SJSA1 (cell line): ENCODE measurements at places on chromosomes 3 and 15.

DNA sequence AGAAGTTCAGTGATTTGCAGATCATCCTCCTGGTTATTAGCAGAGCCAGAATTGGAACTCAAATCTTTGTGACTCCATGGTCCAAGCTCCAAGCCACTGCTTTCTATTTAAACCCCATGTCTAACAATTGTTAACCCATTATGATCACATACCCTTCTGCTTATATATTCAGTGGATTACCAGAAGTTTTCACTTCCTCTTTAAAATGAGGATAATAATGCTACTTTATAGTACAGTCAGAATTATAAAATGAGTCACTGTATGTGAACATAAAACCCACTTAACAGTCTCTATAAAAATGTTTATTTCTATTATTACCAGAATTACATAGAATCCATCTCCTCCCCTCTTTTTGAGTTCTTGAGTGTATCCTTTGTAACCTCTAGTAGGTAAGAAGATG, 550.7 kb upstream of the DPPA4 start:
- DNase-seq = no peak

- DNase-seq = peak; percentile 57
These were observed 16.0 kb upstream of the EID1 start for GRCh38 chr15:48861813-48862431.

GRCh38 chr3:39497753-39498152, 30.3 kb downstream of the MOBP start:
- DNase-seq = no peak

DNA sequence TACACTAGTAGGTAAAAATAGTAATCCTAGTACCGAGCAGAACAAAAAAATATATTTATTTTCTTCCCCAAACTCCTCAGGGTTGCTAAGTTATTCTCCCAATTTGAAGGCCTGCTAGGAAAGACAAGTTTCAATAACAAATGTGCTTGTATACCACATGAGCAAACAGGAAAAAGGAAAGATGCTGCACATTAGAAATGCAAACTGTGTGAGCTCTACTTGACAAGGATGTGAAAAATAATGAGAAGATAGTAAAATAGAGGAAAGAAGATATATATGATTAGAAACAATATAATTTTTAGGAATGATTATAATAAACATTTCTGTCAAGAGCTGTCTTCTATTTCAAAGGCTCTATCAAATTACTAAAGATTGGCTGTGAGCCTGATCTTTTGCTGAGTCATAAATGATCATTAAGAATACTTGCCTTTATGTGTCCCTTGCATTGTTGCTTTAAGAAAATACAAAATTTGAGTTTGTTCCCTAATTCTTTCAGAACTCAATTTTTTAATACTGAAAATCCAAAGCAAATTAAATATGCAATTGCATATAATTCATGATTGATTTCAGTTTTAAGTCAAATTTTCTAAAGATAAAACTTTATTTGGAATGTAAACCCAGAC, 174.2 kb downstream of the NEK10 start:
- DNase-seq = no peak

- DNase-seq = no peak
These were observed 54.8 kb downstream of the LYZL4 start for GRCh38 chr3:42355612-42356011.

GRCh38 chr3:52552089-52552488, 15.7 kb downstream of the UQCC5 start:
- DNase-seq = no peak

DNA sequence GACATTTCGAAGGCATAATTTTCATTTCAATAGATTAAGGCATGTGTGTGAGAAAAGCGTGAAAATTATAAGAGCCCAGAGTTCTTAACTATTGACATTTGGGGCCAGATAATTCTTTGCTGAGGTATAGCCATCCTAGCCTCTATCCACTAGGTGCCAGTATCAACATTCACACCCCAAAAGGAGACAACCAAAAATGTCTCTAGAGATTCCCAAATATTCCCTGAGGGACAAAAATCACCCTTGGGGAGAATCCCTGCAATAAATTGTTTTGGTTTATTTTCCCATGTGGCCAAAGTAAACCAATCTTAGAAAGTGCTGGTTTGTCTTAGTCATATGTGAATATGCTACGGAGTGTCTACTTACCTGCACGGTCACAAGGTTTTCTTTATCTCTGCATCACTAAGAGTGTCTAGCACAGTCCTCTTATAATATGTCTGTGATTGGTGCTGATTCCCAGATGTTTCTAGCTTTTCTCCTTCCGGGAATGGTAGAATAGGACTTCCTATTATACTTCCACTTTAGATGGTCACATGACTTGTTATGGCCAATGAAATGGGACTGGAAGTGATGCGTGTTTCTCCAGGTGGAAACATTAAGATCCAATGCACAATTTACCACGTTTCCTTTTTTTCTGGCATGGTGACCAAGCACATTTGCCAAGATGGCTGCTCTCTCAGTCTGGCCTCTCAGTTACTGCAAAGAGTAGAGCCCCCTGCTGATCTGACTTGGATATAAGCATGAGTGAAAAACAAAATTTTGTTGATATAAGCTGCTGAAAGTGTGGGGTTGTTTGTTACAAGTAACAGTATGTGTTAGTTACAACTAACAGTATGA, 8.0 kb upstream of the KBTBD8 start:
- no peak for DNase-seq

DNA sequence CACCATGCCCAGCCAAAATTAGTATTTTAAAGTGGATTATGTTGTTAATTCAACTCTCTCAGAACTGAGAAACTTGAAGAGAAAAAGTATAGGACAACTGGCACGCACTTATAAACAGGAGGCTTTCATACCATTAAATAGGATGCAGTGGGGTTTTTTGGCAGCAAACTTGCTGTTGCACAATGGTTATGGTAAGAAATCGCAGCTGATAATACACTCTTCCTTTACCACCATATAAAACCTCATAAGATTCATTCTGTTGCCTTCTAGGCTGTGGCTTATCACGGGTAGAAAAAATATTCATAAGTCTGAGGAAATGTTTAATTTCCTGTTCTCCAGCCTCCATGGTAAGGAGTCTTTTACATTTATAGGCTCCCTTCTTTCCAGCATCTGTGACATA, 95.3 kb downstream of the TMCO5A start:
- DNase-seq = no peak

DNA sequence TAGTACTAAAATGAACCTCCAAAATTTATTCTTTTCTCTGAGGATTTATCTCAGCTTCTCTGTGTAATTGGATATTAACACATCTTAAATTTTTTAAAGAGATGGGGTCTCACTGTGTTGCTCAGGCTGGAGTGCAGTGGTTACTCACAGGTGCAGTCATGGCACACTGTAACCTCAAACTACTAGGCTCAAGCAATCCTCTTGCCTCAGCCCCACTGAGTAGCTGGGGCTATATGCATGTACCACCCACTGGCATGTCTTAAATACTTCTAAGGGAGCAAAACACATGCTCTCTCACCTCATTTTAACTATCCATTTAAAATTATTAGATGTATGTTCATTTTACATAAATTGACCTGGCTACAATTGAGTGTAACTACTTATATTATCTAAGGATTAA, 11.3 kb upstream of the TMEM87A start:
- no peak for DNase-seq

DNA sequence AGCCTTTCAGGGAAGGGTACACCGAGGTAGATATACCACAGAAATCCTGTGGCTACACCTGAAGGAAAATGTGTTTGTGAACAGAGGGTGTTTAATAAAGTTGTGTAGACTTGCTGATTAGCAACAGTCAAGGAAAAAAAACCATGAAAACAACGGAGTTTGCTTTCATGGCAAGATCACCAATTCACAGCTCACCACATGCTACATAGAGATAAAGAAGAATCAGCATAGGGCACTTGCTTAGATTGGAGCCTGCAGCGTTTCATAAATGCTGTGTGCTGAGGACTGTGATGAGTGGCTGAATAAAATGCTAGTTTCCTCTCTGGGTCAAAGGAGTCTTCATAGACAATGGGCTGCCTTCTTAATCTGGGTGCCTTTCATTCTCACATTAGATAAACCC, 257.6 kb downstream of the SLC9A9 start:
- no peak for DNase-seq

GRCh38 chr15:57611123-57611522, 19.4 kb downstream of the MYZAP start:
- no peak for DNase-seq

DNA sequence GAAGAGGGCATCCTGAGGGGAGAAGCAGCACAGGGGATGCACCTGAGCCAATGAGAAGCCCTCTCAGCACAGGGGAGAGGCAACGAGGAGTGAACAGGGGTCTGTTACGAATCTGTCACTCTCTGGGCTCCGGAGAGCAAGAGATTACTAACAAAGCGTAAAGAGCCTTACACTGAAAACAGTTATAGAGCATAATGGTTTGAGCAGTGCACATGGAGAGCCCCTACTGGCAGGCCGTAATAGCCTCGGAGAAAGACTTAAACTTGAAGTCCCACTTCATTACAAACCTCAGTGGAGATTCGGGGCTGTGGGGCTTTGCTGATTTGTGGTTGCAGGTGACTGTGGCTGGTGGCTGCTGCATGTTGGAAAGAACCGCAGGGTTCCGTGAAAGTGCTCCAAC, 271.5 kb upstream of the TMC3 start:
- DNase-seq = no peak

DNA sequence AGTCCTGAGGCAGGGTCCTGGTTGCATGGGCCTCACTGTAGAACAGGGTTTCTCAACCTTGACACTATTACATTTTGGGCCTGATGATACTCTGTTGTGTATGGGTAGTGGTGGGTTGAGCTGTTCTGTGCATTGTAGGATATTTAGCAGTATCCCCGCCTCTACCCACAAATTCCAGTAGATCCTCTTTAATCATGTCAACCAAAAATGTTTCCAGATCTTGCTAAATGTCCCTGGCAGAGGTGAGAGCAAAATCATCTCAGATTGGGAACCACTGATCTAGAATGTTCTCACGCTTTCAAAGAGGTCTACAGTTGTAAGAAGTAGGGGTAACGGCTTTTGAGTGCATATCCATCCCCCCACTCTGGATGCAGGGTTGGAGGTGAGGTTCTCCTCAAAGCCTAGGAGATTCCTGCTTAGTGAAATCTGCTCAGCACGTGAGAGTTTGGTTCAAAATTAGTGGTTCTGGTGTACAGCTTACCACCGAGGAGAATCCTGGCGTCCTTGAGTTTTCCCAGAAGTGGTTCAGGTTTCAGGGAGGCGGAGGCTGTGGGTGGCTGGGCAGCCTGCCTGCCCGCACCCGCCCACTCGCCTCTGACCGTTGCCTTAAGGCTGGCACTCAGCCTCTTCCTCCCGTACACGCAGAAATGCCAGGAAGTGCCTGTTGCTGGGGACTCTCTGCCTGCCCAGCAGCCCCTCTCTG, 5.3 kb downstream of the ACVR2B start:
- DNase-seq = no peak

DNA sequence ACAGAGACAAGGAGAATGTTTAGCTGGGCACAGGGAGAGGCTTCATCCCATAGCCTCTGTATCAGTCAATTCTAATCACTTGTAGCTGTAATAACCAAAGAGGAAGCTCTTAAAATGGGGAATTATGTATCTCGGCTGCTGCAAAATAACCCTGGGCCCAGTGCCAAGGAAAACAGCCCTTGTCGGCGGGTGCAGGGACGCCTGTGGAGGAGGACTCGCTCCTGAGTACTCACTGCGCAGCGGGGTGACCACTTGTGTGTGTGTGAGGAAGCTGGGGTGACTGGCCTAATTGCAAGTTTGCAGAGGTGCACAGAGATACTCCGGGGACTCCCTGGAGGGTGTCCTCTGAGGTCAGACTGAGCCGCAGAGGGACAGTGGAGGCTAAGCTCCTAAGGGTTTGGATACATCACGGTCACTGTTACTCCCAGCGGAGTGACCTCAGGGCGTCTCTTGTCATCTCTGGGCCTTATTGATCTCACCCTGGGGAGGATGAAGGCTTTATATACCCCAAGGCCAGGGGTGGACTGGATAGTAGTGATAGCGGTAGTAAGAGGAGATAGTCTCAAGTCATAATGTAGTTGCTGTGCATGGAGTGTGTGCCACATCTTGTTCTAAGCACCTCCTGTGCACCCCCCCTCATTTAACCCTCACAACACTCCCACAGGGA, 37.2 kb downstream of the SLC6A6 start:
- DNase-seq = no peak

DNA sequence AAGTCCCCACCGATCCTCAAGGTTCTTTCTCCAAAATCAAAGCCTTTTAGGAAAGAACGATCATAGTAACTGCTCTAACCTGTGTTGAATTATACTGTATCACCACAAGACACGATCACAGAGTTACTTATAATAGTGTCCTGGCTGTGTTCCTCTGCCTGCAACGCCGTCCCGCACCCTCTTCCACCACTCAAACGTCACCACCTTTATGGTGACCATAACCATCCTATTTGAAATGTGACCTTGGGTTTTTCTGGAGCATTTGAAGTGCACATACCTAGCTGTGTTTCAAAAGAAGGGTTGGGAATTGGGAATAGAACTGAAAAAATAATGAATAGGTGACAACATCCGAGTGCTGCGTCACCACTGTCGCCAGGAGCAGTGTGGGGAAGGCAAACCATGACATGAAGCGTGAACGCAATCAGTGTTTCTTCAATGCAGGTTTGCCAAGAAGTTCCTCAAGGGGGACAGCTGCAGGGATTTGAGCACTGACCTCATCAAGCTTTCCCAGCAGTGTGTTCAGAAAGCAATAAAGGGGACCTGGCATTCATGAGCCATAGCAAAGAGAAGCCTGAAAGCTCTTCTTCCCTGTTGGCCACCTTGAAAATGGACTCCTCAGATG, 769 bp upstream of the SELENOS start:
- DNase-seq = no peak

- DNase-seq = no peak
These were observed 22.3 kb upstream of the BMF start for GRCh38 chr15:40130799-40131502.

- no peak for DNase-seq
These were observed 58.9 kb upstream of the LIMD1 start for GRCh38 chr3:45535665-45536064.

DNA sequence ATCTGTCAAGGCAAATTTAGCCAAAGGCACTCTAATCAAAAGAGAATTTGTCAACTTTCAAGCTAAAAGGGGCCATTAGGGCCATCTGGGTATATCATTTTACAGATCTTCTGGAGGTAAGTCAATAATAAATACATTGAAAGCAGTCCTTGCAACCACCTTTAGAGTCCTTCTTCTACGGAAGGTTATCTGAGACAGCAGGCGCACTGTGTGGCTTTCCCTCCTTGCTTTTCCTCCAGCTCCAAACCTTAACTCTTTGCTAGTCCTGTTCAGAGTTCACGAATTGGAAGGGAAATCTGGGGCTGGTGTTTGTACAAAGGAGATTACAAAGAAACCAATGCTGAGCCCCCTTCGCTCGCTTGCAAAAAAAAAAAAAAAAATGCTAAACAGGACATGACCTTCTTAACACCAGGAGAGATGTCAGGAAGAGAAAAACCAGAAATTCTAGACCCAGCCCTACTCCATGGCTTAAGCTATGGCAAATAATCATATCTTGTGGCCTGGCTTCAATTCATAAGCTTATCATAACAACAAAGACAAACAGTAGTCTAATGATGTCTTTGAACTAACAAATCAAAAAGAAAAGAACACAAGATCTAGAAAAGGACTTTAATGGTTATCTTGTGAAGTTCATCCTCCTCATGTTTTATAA, 215.7 kb downstream of the STT3B start:
- DNase-seq = no peak

GRCh38 chr15:29885183-29885582, 62.9 kb upstream of the TJP1 start:
- no peak for DNase-seq

GRCh38 chr3:81443457-81443782, 318.0 kb downstream of the GBE1 start:
- no peak for DNase-seq
